SK-N-SH treated with all-trans-retinoic acid at 6 μM for 48 hours (cell line): ENCODE measurements at places on chromosomes 12 and 14.

DNA sequence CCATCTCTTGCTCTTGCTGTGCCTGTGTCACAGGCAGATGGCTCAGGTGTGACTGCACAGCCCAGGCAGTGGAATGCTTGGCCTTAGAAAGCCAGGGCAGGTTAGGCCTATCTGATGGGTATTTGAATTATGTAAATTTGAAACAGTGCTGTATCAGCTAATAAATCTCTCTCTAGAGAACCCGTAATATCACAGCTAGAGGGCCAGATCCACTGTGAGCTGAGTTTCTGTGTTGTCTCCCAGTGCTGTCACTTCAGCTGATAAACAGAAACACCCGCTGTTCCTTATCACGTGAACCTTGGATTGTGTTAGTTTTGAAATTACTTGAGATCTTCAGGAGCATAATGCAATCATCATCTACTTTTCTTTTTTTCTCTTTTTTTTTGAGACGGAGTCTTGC is 21.5 kb upstream of the ALDH2 start:
- ATAC-seq = no peak

DNA sequence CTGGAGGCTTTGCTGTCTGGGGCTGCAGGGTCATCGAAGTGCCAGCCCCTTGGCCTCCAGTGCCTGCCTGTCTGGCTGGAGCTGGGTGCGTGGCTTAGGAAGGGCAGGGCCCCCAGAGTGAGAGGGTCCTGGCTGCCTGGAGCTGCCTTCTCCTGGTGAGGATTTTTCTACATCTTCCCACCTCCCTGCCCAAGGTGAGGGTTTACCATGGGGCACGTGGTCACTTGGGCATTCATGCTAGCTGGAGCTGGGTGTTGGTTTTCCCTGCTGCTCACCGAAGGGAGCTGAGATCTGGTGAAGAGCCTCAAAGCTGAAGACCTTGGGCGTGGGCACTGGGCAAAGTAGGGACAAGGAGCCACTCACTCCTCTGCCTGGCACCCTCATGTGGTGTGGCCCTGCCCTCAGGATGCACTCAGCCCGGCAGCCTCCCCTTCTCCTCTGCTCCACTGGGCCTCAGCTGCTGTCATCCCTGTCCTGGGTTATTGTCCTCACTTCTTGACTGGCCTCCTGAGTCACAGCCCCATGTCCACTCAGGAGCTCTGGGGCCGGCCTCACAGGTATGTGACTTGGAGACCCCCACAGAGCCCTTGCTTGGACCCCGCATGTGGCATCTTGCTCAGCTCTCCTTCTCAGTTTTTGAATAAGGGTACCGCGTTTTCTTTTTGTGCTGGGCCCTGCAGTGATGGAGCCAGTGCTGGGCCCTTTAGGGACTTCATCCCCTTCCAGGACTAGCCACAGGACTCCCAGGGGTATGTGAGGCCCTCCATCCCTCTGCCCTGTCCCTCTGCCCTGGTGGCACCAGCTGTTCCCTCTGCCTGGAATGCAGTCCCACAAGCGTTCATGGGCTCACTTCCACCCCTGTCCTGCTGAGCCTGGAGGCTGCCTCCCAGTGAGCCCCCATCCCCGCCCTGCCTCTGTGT is 1.6 kb downstream of the CEP170B start:
- no peak; the same call in 2 of the 3 replicates for ATAC-seq

DNA sequence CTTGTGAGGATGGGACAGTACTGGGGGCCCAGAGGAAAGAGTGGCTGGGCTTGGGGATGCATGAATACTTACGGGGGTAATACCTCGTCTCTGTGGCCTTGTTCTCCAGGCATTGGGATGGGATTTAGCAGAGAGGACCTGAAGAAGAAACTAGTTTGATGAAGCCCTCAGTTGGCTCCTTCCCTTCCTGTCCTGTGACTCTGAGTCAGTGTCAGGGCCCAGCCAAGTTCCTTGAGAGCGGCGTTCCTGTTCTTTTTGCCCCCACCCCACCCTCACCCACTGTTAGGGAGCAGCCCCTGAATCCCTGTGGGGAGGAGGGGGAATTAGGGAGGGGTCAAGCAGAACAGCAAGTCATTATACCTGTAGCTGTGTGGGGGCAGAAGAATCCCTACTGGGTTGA is 5.2 kb upstream of the LRP1-AS start:
- peak; percentile 10 for ATAC-seq

DNA sequence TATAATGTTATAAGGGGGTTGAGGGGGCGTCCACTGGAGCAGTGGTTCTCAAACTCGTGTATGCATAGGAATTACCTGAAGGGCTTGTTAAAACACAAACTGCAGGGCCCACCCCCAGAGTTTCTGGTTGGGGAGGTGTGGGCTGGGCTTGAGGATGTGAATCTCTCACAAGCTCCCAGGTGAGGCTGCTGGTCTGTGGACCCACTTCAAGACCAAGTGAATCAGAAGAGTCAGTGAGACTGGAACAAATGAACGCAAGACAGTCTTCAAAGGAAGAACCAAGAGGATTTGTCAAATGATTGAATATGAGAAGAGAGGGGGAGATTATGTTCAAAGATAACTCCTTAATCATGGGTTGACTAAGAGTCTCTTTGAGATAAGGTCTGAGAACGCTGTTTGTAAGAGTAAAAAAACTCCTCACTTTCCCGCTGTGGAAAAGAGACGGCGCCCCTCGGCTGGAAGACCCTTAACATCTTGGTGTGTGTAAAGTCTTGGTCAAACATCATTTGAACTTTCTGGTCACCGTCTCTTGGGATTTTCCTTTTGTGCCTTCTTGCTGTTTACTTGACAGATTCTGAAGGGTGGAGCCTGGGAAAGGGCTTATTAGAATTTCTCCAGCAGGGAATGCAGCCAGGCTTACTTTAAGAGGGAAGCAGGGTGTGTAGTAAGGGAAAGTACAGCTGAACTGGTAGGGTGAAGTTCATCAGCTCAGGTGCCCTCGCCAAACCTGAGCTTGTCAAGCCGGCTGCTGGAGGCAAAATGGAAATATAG is 5.3 kb upstream of the FOXN3 start:
- ATAC-seq = no peak

GRCh38 chr12:9827209-9827888 is at the start of gene KLRF1:
KLRF1 (plus strand) TSS chr12:9827481; CDS start chr12:9827545, 64 bp downstream.
- no peak for ATAC-seq

DNA sequence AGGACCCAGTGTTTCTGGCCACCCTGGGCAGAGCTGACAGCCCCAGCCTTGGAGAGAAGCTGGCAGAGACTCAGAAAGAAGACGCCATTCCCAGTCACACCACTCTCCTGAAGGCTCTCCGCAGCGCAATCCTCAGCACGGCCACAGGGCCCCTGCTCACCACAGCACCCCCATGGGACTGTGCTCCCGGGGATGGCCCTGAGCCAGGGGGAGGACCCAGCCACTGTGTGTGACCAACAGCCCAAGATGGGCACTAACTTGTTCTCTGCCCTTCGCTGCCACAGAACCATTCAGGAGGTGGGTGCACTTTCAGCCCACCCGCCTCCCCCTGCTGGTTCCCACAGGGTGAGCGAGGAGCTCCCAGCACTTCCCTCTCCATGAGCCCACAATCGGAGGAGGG is 57.1 kb downstream of the CCNK start:
- peak; percentile 45 for ATAC-seq

DNA sequence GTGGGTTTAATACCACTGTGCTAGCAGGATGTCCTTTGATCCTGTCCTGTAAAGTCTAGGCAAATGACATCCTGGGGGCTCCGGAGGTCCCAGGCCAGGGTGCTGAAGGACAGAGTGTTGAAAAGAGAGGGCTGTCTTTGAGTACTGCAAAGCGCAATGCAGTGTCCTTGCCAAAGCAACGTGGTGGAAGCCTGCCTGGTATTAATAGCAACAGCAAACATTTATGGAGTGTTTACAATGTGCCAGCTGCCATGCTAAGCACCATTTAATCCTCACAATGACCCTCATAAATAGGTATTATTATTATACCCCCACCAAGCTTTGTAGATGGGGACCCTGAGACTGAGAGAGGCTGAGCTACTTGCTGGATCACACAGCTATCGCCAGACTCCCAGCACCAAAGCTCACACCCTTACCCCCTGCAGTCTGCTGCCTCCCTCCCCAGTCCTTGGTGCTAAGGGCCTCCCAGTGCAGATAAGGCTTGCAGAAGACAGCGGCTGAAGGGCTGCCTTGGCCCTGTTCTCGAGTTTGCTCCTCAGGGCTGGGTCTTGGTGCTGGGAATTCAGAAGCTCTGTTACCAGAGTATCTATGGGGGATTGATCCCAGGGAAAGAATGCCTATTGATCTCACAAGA is 427.7 kb downstream of the FUT8 start:
- ATAC-seq = no peak

GRCh38 chr12:18079541-18080246 is 10.3 kb downstream of the RERGL start:
- no peak for ATAC-seq

- no peak for ATAC-seq
Observed at GRCh38 chr12:12723149-12723680, 6.0 kb downstream of the CDKN1B start.

GRCh38 chr12:112192475-112192874 is 67.1 kb downstream of the TRAFD1 start:
- ATAC-seq = no peak

GRCh38 chr14:38286452-38286851 is 30.6 kb upstream of the CLEC14A start:
- ATAC-seq = no peak

DNA sequence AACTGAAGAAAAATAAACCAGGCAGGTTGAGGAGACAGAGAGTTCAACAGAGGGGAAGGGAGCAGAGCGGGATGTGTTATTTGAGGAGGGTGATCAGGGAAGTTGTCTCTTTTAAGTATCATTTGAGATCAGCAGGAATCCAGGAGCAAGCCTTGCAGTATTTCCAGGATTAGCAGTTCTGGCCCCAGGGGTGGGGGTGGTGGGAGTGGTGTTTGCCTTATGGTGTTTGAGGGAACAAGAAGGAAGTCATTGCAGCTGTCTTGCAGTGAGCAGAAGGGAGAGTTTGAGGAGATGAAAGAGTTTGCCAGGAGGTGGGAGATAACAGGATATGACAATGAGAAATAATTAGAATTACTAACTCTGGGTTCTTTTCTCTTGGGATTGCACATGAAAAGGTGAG is 418.6 kb downstream of the NELL2 start:
- ATAC-seq = no peak

GRCh38 chr12:57033431-57033830 is 16.5 kb downstream of the MYO1A start:
- ATAC-seq = peak; percentile 34; the same call in 1 of the 3 replicates

- ATAC-seq = no peak
Observed at GRCh38 chr14:106442857-106443256, 916.5 kb downstream of the TMEM121 start.

- no peak for ATAC-seq
Observed at GRCh38 chr14:94918896-94919295, 149.0 kb upstream of the GSC start.

GRCh38 chr12:50211392-50212070 is 44.4 kb upstream of the CERS5 start:
- ATAC-seq = peak; percentile 57

DNA sequence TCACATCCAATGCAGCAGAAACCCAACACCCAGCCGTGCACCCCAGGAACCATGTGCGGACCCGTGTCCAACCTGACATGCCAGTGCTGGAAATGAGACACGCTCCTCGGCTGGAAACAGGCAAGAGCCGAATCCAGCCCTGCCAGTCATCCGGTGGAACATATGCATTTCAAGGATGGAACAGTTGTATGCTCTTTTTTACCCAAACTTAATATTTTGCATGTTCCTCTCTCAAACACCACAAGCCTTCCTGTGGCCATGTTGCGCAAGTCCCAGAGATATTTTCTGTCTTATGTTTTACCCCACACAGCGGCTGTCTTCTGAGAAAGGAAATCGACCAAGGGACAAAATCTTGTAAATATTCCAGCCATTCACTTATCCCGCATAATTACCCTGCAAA is 196.9 kb downstream of the BCL11B start:
- no peak for ATAC-seq
